HL-60 (cell line): ENCODE measurements at places on chromosomes 2 and 18.

- DNase-seq, result no peak
Measured at GRCh38 chr2:29059624-29060023, 14.7 kb downstream of the PCARE start.

GRCh38 chr2:218964041-218964771 lies 4.7 kb downstream of the CDK5R2 start:
- no peak for DNase-seq

- no peak for DNase-seq
Measured at GRCh38 chr2:11869391-11869991, 123.1 kb downstream of the LPIN1 start.

DNA sequence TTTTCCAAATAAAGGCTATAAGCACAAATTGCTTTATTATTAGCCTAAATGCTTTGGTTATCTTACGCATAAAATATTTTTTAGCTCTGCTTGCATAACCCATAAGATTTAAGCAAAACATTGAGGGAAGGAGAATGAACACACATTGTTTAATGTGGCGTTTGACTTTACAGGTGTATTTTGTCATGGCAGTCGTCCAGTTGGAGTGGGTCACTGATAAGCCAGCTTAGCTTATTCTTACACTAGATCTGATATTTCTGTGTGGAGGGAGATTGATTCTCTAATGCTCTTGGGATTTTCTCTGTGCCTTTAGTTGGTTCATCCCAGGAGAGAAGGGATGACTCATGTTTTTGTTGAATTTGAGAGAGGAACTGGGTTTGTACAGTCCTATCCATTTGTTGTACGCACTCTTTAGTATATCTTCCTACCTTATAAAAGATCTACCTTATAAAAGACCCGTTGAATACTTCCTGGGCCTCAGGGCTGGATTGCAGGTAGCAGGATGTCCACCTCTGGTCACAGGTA lies 47.5 kb upstream of the ACYP2 start:
- DNase-seq, result no peak

GRCh38 chr2:1454346-1454745 lies 41.1 kb downstream of the TPO start:
- no peak for DNase-seq

DNA sequence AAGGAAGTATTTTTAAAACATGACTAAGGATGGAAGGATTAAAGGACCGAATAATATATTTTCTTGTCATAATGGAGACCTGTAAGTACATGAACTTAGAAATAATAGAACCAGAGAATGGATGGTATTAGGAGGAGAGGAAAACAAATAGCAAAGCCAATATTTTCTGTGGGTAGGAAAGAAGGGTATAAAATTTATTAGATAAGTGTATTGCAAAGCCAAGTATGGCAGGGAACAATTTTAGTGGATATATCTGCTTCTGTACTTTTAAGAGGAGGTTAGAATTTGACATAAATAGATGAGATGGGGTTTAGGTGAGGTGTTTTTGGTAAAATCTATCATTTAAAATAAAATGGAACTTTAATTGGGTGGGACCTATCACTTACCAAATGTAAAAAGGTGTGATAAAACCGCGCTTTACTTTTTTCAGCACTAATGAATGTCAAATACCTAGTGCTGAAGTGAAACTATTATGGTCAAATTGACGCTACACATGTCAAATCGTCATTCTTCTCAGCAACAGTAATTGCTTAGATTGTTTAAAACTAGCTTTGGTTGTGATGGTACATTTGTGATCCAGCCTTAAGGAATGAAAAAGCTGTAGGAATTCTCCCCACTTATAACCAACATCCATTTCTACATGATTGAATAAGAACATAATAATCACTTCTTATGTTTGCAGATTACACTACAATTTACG lies 78.1 kb upstream of the ZEB2 start:
- DNase-seq, result no peak

DNA sequence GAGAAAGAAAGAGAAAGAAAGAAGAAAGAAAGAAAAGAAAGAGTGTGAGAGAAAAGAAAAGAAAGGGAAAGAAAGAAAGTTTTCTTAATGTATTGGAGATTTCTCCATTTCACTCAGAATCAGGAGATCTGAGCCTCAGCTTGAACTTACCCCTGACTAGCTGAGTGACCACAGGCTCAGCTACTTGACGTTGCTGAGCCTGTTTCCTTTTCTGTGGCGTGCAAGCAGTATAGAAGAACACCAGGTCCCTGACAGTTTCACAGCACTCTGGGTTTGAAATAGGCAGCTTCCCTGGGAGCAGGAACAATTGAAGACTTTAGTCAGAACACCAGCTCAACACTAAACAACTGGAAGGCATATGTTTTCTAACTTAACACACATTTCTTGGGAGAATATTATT lies 44.7 kb downstream of the MARCO start:
- DNase-seq, result peak; percentile 38

GRCh38 chr2:1656961-1657841 lies 87.1 kb downstream of the PXDN start:
- no peak for DNase-seq

DNA sequence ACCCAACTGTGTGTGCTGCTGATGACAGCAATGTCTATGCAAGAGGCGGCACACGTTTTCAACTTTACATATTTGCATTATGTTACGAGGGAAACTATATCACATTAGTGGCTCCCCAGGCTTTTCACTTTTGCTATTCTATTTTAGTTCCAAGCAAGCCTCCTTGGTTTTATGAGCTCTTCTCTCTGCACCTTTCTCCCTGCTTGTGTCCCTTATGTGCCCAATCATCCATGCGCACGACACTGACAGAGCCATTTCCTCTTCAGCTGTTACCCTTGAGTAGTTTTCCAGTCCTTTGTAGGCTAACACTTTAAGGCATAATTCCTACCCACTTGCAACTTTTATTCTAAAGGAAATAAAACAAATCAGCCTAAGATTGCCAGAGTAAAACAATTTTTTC lies 154.3 kb downstream of the TCF4 start:
- DNase-seq, result no peak

GRCh38 chr2:241562269-241562891 lies 3.8 kb downstream of the BOK start:
- no peak for DNase-seq

- DNase-seq, result no peak
Measured at GRCh38 chr18:48594471-48595094, 55.8 kb downstream of the CTIF start.

- DNase-seq, result no peak
Measured at GRCh38 chr2:191155608-191156071, 4.8 kb upstream of the STAT4 start.

DNA sequence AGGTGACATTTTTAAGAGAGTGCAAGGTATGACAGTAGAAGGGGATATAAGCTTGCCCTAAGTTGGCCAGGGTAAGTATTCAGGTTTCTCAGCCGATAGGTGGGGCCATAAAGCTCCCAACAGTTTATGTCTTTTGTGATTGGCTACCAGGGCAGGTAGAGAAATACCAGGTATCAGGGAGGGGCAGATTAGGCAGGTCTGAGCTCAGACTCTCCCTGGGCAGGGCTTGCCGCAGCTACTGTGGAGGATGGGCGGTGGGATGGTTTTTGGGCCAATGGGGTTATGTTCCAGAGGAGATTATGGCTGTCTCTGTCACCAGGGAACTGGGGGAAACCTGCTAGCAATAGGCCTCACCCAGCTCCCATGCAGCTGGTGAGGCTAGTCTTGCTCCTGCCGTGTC lies 211.6 kb downstream of the PTH2R start:
- DNase-seq, result no peak
